ENCODE measurements at places on chromosomes 1 and 21.

- no peak for DNase-seq
Measured at GRCh38 chr1:6052543-6053205, 7.0 kb downstream of the KCNAB2 start.

DNA sequence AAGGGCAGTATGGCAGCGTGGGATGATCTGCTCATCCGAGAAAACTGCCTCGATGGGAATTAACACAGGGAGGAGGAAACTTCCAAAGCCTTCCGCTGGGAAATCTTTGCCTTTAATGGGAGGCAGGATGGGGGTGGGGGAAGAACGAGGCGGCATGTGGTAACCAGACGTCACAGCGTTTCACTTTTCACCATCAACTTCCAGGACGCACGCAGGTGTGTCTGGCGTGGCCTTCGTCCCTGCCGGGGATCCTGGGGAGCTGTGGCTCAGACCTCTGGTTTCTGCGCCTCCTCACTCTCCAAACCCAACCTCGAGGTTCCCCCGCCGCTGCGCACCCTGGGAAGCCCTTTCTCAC lies 282 bp downstream of the RSPH1 start:
- DNase-seq: no peak

- no peak for DNase-seq
Measured at GRCh38 chr1:50644447-50645105, 221.3 kb upstream of the DMRTA2 start.

DNA sequence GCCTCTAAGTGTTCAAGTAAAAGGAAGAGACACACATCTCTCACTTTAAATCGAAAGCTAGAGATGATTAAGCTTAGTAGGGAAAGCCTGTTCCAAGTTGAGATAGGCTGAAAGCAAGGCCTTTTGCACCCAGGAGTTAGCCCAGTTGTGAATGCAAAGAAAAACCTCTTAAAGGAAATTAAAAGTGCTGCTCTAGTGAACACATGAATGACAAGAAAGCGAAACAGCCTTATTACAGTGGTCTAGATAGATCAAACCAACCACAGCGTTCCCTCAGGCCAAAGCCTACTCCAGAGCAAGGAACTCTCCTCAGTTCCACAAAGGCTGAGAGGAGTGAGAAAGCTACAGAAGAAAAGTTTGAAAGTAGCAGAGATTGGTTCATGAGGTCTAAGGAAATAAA lies 14.9 kb downstream of the TCP10L start:
- DNase-seq: no peak

GRCh38 chr1:15049067-15049466 lies 104.5 kb upstream of the TMEM51 start:
- DNase-seq: no peak

- DNase-seq: no peak
Measured at GRCh38 chr21:37414292-37415253, 48.0 kb downstream of the DYRK1A start.
